Bronchial epithelial cell (primary cell): ENCODE measurements at places on chromosomes 7 and 10. TPM values are rescaled to one million over a fixed set of nuclear protein-coding genes. Genes with fewer than 3 reads are reported as not detected.

The ABHD11 gene
- total RNA-seq = 6.5 and 7.1 TPM in 2 replicates

The LRRC17 gene
- 0.26 and 0.38 TPM in 2 replicates for total RNA-seq

- no peak for DNase-seq
Measured at GRCh38 chr10:98254234-98254974, 13.6 kb downstream of the LOXL4 start.

DNA sequence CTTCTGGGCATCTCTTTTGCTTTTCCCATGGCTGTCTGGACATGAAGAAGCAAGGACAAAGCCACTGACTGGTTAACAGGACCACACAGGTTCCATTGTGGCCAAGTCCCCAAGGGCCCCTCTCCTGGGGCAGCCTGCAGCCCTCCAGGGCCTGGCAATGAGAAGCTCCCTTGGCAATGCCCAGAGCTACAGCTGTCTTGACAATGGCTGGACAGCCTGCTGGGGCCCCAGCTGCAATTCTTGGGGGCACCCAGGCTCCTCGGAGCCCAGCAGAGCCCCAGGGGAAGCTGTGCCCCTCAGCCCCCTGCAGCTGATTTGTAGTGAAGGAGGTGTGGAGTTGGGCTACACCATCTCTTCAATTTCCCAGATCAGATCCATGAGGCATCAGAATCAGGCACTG lies 384.9 kb upstream of the PODXL start:
- no peak for DNase-seq

DNA sequence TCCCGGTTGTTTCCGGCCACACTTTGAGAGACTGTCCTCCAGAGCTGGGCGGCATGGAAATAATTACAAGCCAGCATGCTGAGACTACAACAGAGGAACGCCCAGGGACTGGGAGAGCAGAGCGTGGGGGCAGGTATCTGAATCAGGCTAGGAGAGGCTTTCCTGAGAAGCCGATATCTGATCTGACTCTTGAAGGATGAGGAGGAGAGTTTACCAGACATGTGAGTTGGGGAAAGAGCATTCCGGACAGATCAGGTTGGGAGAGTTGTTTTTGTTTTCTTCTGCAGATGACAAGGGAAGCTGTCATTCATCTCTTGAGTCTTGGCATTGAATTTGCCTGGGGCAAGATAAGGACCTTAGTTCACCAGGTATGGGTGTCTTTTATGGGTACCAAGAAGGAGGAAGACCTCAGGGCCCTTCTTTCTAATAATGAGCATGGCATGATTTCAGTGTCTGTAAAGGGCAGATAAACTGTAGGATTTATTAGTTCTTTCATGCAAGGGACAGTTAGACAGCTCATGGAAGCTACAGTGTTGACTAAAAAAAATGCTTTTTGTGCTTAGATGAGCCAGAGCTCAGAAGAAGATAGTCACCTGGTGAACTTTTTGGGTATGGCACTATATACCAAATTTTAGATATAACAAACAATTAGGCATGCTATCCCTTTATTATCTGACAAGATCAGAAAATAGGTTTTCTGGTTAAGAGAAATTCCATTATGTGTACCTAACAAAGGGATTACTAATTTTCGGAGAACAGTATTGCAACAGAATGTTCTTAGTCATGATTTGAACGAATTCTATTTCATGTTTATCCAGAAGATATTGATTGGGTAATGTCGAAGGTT lies 36.2 kb downstream of the WBP1L start:
- peak; percentile 95 for DNase-seq

GRCh38 chr10:29534590-29534989 lies 100.2 kb downstream of the SVIL start:
- no peak for DNase-seq

GRCh38 chr10:10542477-10542876 lies 475.2 kb upstream of the CELF2 start:
- no peak for DNase-seq

GRCh38 chr10:85524001-85524666 lies 842.5 kb downstream of the GRID1 start:
- DNase-seq = no peak

- no peak for DNase-seq
Measured at GRCh38 chr7:43977525-43977924, 20.2 kb upstream of the SPDYE1 start.

GRCh38 chr10:21757185-21757901 lies 223.3 kb downstream of the MLLT10 start:
- DNase-seq = no peak

DNA sequence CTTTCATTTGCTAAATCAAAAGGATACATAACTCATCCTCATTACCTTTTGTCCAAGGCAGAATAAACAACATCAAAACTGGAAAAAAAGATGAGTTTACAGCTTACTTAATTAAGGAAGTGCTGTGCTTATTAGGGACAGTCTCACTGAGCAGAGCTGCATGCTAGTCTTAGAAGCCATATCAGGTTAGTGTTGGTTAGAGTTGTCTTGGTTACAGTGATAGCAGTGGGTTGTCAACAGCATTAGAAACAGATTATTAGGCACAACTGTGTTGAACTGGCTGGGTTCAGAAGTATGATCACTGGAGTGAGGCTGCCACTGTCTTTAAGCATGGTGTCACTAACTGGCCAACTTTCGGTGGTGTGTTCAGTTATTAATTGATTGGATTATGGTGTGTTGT lies 503.9 kb upstream of the IGFBP3 start:
- no peak for DNase-seq

GRCh38 chr10:17685233-17685840 lies 41.4 kb downstream of the STAM start:
- no peak for DNase-seq

DNA sequence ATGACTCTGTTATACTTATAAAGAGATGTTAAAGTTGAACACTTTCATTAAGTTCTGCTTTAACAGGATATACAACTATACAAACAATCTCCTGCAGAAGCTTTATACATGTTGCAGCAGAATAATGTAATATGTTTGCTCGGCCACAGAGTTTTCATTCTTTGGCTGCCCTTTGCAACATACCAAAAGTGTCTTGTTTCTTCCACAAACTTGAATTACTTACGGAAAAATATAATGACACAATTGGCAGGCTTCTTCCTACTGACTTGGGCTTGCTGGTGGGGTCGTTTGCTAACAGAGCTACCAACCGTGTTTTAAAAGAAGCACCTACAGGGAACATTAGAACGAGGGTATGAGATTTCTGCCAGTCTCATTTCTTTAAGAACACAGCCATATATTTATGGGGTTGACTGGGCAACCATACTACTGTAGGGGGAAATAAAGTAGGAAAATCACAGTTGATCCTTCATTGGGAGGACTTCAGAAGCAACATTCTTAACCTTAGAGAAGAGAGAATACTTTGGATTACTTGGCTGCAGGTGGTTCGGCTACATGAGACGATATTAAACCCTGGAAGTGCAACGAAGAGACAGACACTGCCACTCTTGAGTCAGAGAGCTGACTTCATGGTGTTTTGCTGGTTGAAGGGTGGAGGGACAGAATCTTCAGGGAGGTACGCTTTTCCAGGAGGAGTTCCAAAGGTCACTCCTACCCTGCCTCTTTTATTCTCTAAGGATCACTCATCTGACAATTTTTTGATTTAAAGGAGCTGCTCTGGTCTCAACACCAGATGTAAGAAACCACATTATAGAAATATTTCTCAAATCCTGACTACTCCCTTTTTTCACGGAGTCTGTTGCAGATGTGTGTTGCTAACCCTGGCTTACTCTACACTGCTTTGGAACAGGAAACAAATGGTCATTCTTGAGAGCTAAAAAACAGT lies 123.9 kb downstream of the SEMA3C start:
- DNase-seq = no peak

DNA sequence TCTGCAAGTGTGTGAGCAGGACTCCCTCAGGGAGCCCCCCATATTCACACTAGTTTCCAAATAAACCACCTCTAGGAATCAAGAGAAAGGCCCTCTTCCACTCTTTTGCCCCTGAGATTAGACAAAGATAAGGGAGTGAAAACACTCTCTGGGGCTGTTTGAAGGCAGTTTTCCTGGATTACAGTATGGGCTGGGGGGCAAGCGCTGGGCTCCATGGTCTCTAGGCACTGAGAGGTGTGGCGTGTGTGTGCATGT lies 1.0 kb downstream of the AQP1 start:
- DNase-seq = no peak

GRCh38 chr7:152459724-152460251 lies 24.0 kb upstream of the KMT2C start:
- no peak for DNase-seq
